ENCODE measurements at places on chromosomes 3 and 15. TPM values are rescaled to one million over a fixed set of nuclear protein-coding genes. Genes with fewer than 3 reads are reported as not detected.
A peak's percentile ranks its signal among the peaks of the same experiment; 100 is the strongest.

- no peak for DNase-seq
- H3K36me3 ChIP-seq = no peaks in the 10 kb centered on the region
- H3K4me3 ChIP-seq = no peak overlapping the region
- no peaks in the 10 kb centered on the region for H3K27me3 ChIP-seq
Measured at GRCh38 chr3:72259755-72260587, 475.0 kb upstream of the PROK2 start.

DNA sequence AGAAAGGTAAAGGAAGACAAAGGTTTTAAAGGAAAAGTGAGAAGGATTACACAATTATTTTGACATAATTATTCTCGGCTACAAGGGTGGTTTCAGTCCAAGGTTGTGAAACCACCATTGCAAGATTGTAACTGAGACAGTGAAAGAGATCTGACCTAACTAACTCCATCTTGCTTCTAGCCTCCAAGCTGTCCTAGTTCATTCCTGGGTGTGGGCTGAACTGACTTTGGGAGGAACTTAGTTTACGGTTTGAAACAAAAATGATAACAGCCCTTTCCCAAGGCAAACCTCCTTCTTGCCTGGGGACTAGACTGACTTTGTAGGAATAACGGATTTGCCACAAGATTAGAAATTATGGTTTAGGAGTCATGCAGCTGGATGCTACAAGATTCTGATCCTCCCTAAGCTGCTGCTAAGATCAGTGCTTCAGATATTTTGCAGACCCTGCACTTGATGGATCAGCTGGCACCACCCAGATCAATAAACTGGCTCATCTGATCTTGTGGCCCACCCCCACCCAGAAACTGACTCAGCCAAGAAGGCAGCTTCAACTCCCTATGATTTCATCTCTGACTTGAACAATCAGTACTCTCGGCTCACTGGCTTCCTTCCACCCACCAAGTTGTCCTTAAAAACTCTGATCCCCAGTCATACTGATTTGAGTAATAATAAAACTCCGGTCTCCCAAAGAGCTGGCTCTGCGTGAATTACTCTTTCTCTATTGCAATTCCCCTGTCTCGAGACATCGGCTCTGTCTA, 57.7 kb upstream of the AADACL2 start:
- H3K4me3 ChIP-seq = no peak overlapping the region
- DNase-seq = no peak
- no peaks in the 10 kb centered on the region for H3K4me1 ChIP-seq
- no peaks in the 10 kb centered on the region for H3K36me3 ChIP-seq
- no peaks in the 10 kb centered on the region for H3K27me3 ChIP-seq
- H3K27ac ChIP-seq = no peak overlapping the region

- no peak for DNase-seq
- H3K36me3 ChIP-seq = no peaks in the 10 kb centered on the region
- no peaks in the 10 kb centered on the region for H3K27me3 ChIP-seq
Measured at GRCh38 chr3:180179562-180179961, 142.8 kb upstream of the PEX5L start.

DNA sequence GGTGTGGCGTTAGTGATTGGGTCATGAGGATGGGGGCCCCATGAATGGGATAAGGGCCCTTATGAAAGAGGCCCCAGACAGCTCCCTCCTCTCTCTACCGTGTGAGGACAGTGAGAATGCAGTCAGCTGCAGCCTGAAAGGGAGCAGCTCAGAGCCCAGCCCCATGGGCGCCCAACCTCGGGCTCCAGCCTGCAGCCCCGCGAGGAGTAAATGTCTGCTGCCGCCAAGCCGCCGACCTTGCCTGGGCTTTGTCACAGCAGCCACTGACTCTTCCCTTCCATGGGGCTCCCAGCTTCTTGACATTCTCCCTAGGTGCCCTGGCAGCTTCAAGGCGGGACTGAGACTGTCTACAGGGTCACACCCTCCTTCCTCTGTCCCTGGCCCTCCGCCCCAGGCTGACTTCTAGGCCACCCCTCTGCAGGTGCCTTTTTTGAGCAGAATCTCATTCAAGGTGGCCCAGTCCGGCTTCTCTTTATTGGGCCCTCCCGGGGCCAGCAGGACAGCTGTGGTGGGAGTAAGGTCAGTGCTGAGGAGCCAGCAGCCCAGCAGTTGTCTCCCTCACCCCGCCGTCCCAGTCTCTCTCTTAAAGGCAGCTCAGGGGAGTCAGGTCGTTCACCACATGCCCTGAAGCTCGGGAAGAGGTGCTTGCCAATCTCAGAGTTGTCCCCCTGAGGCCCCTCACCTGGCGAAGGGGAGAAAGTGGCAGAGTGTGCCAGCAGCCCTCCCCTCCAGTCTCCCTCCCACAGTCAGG, 18.7 kb upstream of the PRR20G start:
- H3K27me3 ChIP-seq = peaks cover 26% of the 10 kb centered on the region
- no peaks in the 10 kb centered on the region for H3K36me3 ChIP-seq
- H3K4me3 ChIP-seq = no peak overlapping the region
- H3K4me1 ChIP-seq = no peaks in the 10 kb centered on the region
- no peak overlapping the region for H3K27ac ChIP-seq

DNA sequence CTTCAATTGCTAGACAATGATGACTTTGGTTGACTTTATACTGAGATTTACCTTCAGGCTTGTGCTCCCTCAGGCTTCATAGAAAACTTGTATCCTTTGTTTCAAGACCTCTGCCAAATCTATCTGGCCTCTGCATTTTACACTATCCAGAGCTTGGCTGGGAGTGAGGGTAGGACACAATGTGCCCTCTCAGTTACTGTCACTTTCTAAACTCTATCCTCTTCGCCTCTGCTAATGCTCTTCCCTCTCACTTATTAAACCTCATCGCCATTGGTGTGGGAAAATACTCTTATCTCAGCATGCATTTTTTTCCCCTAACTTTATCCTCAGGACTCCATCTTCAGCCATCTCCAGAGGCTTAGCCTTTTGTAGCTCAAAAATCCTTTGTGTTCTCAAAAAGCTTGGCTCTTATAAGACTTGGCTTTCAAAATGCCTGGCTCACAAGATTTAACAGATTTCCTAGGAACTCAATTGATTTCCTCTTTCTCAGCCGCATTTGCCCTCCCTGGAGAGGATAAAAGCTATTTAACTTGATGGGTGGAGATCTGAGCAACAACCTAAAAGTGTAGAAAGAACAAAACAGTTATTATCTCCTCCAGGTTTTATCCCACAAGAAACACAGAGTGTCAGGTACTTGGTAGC, 28.3 kb downstream of the SUCNR1 start:
- H3K27me3 ChIP-seq = no peaks in the 10 kb centered on the region
- peak overlapping the region; percentile 55 for H3K27ac ChIP-seq
- H3K4me3 ChIP-seq = no peak overlapping the region
- H3K36me3 ChIP-seq = no peaks in the 10 kb centered on the region

- peaks cover 2% of the 10 kb centered on the region for H3K4me1 ChIP-seq
- no peak for DNase-seq
- no peak overlapping the region for H3K4me3 ChIP-seq
- H3K27ac ChIP-seq = no peak overlapping the region
- H3K36me3 ChIP-seq = no peaks in the 10 kb centered on the region
Measured at GRCh38 chr3:167978071-167978470, 117.7 kb downstream of the GOLIM4 start.

- DNase-seq = no peak
- H3K27ac ChIP-seq = no peak overlapping the region
- H3K36me3 ChIP-seq = no peaks in the 10 kb centered on the region
- peaks cover 28% of the 10 kb centered on the region for H3K4me1 ChIP-seq
Measured at GRCh38 chr3:151084893-151085226, 604 bp upstream of the MED12L start.

GRCh38 chr15:100114571-100114970, 227.2 kb downstream of the ADAMTS17 start:
- peaks cover 61% of the 10 kb centered on the region for H3K4me1 ChIP-seq
- peak overlapping the region; percentile 38 for H3K4me3 ChIP-seq
- DNase-seq = no peak
- peak overlapping the region; percentile 81 for H3K27ac ChIP-seq
- no peaks in the 10 kb centered on the region for H3K27me3 ChIP-seq

GRCh38 chr15:72559781-72560180, 85.7 kb downstream of the ARIH1 start:
- DNase-seq = no peak
- H3K27me3 ChIP-seq = no peaks in the 10 kb centered on the region
- no peak overlapping the region for H3K4me3 ChIP-seq
- no peaks in the 10 kb centered on the region for H3K4me1 ChIP-seq
- no peak overlapping the region for H3K27ac ChIP-seq

- DNase-seq = no peak
- peaks cover 33% of the 10 kb centered on the region for H3K4me1 ChIP-seq
- H3K4me3 ChIP-seq = no peak overlapping the region
- H3K27me3 ChIP-seq = no peaks in the 10 kb centered on the region
Measured at GRCh38 chr3:49222002-49222401, 50.6 kb downstream of the KLHDC8B start.

DNA sequence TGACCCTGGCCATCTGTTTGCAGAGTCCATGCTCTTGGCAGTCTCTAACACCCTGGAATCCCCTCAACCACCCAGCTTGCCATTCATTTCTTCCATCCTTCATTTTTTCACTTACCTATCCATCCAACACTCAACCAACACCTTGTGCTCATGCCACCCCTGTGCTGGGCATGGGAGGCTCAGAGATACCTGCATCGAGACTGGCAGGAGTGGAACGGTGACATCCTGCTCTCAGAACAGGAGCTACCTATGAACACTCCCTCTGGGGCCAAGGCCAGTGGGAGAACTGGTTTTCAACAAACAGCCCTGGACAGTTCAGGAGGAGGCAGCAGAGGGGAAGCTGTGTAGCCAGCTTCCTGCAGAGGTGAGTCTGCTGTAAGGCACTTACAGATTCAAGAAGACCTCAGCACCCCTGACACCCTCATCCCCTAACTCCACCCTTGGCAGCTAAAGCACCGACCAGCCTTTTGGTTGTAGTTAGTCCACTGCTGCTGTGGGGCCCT, 19.5 kb upstream of the ATP2B2 start:
- H3K36me3 ChIP-seq = no peaks in the 10 kb centered on the region
- no peak overlapping the region for H3K27ac ChIP-seq
- no peak for DNase-seq
- no peak overlapping the region for H3K4me3 ChIP-seq
- H3K27me3 ChIP-seq = peaks cover 69% of the 10 kb centered on the region
- H3K4me1 ChIP-seq = no peaks in the 10 kb centered on the region

- no peak for DNase-seq
- no peaks in the 10 kb centered on the region for H3K27me3 ChIP-seq
- no peaks in the 10 kb centered on the region for H3K36me3 ChIP-seq
- H3K27ac ChIP-seq = no peak overlapping the region
Measured at GRCh38 chr3:190455828-190456227, 6.1 kb upstream of the TMEM207 start.

GRCh38 chr3:123480428-123480827, 31.5 kb upstream of the ADCY5 start:
- no peak for DNase-seq
- no peaks in the 10 kb centered on the region for H3K36me3 ChIP-seq
- H3K4me3 ChIP-seq = no peak overlapping the region

DNA sequence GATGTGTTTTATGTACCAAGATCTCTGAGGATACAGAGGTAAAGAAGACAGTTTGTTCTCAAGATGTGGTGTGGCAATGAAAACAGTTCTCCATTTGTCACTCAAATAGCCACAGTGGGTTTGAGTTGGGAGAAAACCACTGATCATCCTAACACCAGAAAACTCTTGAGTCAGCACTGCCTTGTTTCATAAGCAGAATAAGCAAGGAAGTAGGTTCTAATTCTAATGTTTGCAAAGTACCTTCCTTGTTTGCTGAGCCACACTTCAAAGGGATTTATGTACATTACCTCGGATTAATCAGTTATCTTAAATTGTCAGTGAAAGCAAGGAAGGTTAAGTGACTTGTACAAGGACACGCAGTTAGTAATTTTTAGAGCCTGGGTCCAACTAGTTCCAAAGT, 107.8 kb upstream of the BOC start:
- peaks cover 10% of the 10 kb centered on the region for H3K4me1 ChIP-seq
- no peaks in the 10 kb centered on the region for H3K36me3 ChIP-seq
- H3K27ac ChIP-seq = no peak overlapping the region
- no peak for DNase-seq
- no peaks in the 10 kb centered on the region for H3K27me3 ChIP-seq

DNA sequence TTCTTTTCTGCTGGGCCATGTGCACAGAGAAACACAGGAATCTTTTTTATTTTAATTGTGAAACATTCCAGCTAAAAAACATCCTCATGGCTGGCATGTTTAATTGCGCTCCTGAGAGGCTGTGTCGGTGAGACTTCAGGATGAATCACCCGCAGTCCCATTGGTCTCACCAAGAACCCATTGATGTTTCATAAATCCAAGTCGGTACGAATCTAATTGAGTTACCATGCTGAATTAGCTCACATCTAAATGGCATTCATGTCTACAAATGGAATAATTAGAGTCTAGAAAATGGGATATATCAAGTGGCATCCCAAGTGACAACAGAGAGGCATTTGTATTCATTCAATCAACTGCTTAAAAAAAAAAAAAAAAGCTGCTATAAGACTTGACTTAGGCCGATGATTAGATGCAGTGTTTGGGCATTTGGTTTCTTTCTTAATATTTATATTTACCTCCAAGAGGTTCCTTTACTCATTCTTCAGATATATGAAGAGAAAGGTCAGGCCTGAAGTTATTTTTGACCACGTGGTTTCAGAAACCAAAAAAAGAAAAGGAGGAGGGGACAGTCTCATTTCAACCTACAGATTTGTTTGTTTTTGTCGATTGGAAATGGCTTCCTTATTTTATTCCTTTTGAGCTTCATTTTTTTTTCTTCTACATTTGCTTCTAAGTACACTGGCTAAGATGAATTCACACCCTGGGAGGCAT, 79.1 kb upstream of the FOXB1 start:
- no peak overlapping the region for H3K27ac ChIP-seq
- no peaks in the 10 kb centered on the region for H3K4me1 ChIP-seq
- no peak overlapping the region for H3K4me3 ChIP-seq
- DNase-seq = no peak
- no peaks in the 10 kb centered on the region for H3K27me3 ChIP-seq

GRCh38 chr3:149266736-149267135, 45.1 kb upstream of the CP start:
- no peak overlapping the region for H3K4me3 ChIP-seq
- H3K36me3 ChIP-seq = no peaks in the 10 kb centered on the region
- no peak for DNase-seq
- H3K27ac ChIP-seq = no peak overlapping the region
- no peaks in the 10 kb centered on the region for H3K27me3 ChIP-seq

DNA sequence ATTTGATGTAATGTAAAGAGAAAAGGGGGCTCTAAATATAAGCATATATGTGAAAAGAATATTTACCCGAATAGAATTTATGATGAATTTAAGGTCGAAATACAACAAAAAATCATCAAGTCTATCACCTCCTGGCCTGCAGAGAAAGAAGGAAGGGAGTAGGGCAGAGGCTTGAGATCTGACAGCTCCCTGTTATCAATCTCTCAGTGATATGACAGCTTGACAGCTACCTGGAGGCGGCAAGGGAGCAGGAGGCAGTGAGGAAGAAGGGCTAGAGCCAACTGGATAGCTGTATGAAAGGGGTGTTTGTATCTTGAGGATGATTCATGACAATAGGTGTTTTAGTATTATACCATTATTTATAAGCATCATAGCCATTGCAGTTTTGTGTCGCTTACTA, 299.8 kb upstream of the DNAJC19 start:
- H3K4me1 ChIP-seq = no peaks in the 10 kb centered on the region
- H3K36me3 ChIP-seq = no peaks in the 10 kb centered on the region
- no peak overlapping the region for H3K27ac ChIP-seq

Gene C3orf52
- 2.5 TPM for total RNA-seq

Gene KLHDC8B
- 83.5 TPM for total RNA-seq

Gene FES
- total RNA-seq = 26.1 TPM

Gene GOLGA8B
- 32.0 TPM for total RNA-seq

Gene TM4SF1
- total RNA-seq = 75.4 TPM

Gene APPL1
- 51.4 TPM for total RNA-seq

Gene LARP6
- total RNA-seq = 36.3 TPM

Gene WDR72
- not detected for total RNA-seq

Gene CYP8B1
- not detected for total RNA-seq

All from esophagus muscularis mucosa (tissue), 4 donors.